Frontal cortex (tissue), 4 donors: ENCODE measurements at places on chromosomes 13 and 19.

DNA sequence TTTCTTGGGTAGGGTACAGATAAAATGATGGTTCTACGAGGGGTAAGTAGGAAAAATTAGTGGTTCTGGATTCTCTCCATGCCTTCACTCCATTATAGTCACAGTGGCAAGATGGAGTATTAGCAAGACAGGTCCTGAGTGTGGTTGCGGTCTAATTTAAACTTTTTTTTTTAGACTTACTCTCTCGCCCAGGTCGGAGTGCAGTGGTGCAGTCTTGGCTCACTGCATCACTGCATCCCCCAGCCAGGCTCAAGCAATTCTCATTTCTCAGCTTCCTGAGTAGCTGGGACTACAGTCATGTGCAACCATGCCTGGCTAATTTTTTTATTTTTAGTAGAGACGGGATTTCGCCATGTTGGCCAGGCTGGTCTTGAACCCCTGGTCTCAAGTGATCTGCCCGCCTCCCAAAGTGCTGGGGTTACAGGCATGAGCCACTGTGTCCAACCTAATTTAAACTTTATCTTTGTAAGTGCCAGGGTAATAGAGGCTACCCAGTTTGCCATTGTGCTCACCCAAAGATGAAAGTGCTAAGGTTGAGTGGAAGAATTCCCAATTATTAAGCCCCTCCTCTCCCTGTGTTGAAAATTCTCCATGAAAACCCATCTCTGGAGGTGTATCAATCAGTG is 135.6 kb downstream of the TM9SF2 start:
- DNase-seq = no peak

DNA sequence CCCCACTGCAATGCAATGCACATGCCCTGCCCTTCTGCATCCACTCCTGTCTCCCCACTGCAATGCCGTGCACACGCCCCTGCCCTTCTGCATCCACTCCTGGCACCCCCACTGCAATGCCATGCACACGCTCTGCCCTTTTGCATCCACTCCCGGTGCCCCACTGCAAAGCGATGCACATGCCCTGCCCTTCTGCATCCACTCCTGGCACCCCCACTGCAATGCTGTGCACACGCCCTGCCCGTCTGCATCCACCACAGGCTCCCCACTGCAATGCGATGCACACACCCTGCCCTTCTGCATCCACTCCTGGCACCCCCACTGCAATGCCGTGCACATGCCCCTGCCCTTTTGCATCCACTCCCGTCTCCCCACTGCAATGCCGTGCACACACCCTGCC is 98.1 kb downstream of the KCTD15 start:
- no peak for DNase-seq

DNA sequence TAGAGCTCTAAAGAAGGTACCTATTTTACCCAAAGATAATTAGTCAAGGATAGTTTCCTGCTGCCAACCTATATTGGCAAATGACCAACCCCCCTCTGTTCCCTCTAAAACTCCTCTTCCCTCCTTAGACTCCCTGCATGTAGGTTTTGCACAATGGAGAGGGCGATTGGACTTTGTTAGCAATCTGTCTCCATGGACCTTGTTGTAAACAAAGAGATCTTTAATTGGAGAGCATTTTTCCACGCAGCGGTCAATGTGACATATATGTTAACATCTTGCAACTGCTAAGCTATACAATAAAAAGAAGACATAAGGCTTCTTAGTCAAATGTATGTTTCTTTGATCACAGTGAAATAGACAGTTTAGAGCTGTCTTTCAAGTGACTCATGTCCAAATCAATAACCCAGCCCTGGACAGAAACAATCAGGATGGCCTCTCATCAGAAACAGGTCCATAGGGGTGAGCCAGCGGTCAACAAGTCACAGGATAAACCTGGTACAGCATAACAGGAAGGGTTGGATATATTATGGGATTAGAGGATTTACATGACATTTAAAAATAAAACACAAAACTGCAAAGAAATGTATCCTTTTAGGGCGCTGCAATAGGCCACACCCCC is 69.7 kb upstream of the UBL3 start:
- no peak for DNase-seq

GRCh38 chr13:34307607-34308006 is 489.7 kb downstream of the RFC3 start:
- no peak for DNase-seq
